ENCODE measurements at places on chromosomes 4 and X.

DNA sequence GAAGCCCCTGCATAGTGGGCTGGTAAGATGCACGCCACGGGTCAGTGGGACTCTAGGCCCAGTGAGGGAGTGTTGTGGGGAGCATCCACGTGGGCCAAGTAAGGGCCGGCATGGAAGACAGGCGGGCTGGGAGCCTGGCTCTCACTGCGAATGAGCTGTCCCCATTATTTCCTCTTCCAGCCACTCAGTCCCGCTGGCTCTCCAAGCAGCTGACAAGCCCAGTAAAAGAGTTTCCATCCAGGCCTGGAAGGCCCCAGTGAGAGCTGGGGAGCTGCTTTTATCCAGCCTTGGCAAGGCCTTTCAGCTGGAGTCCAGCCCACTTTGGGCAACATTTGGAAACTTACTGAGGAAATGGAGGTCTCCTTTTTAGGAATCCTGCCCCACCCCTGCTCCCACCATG lies 24.9 kb downstream of the APLN start:
- DNase-seq, result no peak

DNA sequence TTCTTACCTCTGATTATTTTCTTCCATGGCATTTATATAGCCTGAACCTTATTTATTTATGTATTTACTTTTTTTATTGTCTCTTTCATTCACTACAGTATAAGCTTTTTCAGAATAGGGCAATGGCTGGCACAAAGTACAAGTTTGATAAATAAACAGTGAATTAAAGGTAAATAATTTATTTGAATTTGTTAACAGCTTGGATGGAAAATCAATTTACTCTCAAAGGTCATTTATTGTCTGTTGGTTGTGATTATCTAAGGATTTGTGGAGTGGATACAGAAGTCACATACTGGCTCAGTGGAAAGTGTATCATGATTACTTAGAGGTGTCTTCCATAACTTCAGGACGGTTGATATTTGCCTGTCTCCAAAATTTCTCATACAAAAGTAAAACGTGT lies 2472.9 kb downstream of the PCDH7 start:
- no peak for DNase-seq

DNA sequence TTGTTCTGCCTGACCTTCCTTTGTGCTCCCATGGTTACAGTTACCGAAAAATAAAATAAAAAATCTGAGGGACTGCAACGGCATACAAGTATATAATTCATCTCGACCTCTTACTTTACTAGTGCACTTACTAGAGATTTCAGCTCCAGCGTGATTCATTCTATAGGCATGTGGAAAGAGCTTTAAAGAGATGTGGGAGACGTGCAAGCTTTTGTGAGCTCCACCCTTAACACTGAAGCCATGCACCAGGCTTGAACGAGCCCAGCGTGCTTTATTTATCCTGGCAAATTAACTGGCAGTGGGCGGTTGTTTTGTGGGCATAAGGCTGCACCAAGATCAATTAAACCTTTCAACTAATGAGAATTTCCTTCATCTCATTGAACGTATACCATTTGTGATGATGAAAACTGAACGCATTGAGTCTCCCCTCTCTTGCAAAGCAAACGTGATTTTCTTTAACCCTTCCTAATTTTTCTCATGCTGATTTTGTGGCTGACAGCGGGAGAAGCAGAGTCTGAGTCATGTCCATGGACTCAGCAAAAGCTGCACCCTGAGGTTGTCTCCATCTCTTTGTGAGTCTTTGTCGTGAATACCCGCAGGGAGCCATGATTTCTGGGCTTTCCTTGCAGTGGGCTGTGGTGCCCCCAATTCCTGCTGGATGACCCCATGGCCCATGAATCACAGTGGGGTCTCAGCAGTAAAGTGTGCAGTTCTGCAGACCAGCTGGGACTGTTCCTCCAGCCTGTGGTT lies 60.1 kb downstream of the MXRA5 start:
- DNase-seq, result no peak

- DNase-seq, result no peak
Observed at GRCh38 chrX:155070663-155070974, 317 bp downstream of the CMC4 start.

GRCh38 chr4:144599621-144600020 lies 46.3 kb upstream of the HHIP start:
- no peak for DNase-seq

DNA sequence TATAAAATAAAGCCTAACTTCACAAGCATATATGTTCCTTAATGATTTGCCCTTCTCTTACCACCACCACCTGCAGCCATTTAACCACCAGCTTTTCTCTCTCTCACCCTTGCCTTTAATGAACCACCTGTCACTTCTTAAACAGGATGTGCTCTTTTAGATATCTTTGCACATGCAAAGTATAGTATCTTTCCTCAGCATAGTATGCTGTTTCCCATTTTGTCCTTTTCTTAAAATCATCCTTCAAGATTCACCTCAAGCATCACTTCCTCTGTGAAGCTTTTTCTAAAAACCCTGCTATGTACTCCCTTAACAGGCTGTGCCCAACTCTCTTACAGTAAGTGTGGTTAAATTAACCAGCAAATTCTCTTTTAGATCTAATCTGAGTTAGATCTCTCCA lies 8.2 kb upstream of the CNOT6L start:
- DNase-seq, result no peak

DNA sequence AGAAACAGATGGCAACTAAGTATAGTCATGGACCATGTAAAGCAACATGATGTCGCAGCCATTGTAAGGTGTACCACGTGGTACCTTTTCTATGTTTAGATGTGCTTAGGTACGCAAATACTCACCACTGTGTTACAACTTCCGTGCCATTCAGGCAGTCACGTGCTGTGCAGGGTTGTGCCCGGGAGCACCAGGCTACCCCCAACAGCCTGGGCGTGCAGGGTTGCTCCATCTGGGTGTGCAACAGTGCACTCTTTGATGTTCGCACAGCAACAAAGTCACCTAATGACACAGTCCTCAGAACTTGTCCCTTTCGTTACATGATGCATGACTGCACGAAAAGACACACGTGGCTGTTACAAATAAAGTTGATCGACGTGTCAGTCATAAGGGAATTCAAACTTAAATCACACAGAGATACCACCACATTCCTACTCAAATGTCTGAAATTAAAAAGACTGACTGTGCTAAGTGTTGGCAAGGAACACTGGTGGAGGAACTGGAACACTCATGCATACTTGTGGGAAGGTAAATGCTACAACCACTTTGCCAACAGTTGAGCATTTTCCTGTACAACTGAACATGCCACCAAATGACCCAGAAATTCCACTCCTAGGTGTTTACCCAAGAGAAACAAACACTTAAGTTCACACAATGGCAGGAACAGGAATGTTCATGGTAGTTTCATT lies 24.3 kb downstream of the CPLX1 start:
- DNase-seq, result no peak

DNA sequence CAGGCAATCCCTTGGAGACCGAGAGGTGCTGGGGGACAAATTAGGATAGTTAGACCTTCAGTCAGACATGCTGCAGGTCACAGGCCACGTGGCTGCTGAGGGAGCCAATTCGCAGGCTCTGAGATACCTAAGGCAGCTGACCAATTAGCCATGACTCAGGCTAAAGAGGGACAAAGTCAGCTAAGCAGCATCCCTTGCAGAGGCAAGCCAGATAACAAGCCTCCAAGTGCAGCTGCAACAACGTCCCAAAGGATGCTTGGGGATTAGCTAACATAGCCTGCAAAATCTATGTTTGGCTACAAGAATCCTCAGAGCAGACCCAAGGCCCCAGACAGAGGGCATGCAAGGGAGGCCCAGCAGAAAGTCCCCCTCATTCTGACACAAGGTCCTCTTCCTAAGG lies 93.5 kb downstream of the SEL1L3 start:
- DNase-seq, result no peak

GRCh38 chr4:126375462-126376054 lies 1060.8 kb downstream of the FAT4 start:
- DNase-seq, result no peak

DNA sequence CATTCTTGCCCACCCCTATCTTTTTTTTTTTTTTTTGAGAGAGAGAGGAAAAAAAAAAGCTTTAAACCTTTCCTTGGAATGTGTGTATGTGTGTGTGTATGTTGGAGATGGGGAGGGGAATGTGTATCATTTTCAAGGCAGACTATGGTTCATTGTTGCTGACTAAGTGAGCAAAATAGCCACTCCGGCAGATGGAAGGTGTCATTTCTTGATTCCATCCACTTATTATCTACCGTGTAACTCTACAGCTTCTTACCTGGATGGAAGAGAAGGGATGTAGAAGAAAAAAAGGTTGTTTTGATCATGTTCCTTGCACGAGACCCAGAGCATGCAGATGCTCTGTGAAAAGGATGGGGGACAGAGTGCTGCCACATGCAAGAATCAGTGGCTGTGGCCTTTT lies 5.9 kb upstream of the GK2 start:
- no peak for DNase-seq

GRCh38 chrX:136999024-136999423 lies 34.8 kb downstream of the GPR101 start:
- no peak for DNase-seq

DNA sequence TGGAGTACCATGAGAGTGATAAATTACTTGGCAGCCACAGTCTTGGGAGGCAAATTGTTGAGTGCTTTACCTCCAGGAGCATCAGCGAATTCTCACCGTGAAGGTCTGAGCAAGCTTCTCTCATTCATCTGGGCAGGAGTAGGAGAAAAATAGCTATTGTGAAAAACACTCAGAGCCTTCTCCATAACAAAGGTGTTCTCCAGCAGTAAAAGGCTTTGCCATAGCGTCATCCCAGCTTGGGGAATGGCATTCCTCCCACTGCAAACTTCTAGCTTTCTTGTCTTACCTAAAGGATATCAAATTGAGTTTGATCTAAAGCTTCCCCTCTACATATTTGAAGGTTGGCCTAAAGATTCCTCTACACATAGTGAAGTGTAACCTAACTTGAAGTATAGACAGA lies 29.8 kb upstream of the MAGEA11 start:
- peak; percentile 23 for DNase-seq

- DNase-seq, result peak; percentile 10
Observed at GRCh38 chrX:55450259-55450658, 1.7 kb upstream of the MAGEH1 start.

DNA sequence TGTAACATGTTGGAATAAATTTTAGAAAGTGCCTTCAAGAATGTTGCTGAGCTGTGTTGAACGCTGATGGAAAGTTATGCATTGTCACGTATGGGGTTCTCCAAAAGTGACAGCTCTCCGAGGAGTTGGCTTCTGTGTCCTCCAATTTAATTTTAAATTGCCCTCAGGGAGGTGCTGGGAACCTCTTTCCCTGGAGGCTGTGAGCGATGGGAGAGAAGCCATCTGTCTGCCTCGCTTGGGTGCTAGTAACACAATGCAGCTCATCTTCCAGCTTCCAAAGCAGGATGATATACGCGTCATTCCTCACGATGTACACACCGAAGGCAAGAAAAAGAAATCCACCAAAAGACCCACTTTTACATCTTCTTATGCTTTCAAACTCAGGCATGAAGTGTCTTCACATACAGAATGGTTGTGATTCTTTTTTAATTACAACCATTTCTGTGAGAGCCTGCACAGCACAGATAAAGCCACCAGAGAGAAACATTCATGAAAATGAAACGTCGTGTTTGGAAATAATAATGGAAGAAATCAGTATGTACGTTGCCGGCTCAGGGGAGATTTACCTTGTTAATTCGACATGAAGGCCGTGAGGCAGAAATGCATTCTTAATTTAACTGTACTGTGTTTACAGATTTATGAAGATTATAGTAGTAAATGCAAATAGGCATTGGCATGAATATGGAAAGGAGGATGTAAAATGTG lies 218.9 kb downstream of the ASMT start:
- DNase-seq, result no peak

- DNase-seq, result no peak
Observed at GRCh38 chr4:6771229-6771671, 11.3 kb upstream of the KIAA0232 start.

DNA sequence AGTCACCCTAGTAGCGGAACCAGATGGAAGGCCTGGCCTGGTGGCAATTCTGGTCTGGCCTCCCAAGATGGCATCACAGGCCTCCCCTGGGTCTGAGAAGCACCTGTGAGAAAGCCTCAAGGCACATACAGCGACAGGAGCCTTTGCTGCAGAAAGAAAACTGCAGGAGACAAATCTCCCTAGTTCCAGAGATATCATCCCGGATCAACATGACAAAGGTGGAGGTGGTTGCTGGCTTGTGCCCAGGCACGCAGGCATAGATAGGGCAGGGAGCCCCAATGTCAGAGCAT lies 93.6 kb downstream of the BCOR start:
- peak; percentile 67 for DNase-seq

Data from H7 (cell line).